ENCODE measurements at places on chromosomes 5 and 9.

- no peak for DNase-seq
- H3K36me3 ChIP-seq, result no peaks in the 10 kb centered on the region
- H3K27ac ChIP-seq, result no peak overlapping the region
- no peaks in the 10 kb centered on the region for H3K27me3 ChIP-seq
- no peak overlapping the region for H3K4me3 ChIP-seq
Observed at GRCh38 chr9:17130291-17130690, 4.5 kb upstream of the CNTLN start.

GRCh38 chr9:136090056-136090735 is 4.9 kb downstream of the NACC2 start:
- 0 out of 2 replicates have a peak overlapping the region, but pooled peaks have one; percentile 12 for H3K27ac ChIP-seq
- no peak overlapping the region for H3K4me3 ChIP-seq
- H3K36me3 ChIP-seq, result peaks cover 6% of the 10 kb centered on the region
- no peak for DNase-seq

DNA sequence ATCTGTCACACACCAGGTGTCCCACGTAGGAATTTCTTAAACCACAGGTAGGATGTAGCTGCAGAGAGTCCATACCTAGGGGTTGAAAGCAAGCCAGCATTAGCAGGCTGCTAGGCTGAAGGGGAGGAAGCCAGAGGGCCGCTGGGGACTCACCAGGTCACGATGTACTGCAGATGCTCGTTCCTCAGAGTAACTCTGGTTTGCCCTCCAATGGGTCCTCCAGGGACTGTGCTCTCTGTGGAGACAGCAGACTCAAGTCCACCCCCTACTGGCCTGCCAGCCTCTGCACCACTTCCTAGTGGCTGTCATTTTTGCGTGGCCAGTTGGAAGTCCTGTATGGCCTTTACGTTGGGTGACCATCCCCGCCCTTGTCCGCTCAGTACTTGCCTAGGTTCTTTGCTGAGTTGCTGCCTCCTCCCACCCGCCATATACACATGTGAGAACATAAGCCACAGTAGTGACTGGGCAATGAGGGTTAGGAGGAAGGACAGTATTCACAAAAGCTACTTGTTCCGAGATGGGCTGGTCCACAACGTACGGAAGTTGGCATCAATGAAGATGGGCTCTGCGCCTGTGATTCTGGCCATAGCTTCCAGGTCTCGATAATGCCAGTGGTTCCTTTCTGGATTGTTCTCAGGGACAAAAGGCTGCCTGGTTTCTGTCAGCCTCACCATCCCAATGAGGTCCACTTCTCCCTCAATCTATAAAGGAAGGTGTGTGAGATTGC is 4.1 kb downstream of the RPL7A start:
- H3K27me3 ChIP-seq, result no peaks in the 10 kb centered on the region
- H3K4me3 ChIP-seq, result no peak overlapping the region
- peaks cover 10% of the 10 kb centered on the region for H3K4me1 ChIP-seq
- peak; percentile 60 for DNase-seq
- no peak overlapping the region for H3K27ac ChIP-seq

DNA sequence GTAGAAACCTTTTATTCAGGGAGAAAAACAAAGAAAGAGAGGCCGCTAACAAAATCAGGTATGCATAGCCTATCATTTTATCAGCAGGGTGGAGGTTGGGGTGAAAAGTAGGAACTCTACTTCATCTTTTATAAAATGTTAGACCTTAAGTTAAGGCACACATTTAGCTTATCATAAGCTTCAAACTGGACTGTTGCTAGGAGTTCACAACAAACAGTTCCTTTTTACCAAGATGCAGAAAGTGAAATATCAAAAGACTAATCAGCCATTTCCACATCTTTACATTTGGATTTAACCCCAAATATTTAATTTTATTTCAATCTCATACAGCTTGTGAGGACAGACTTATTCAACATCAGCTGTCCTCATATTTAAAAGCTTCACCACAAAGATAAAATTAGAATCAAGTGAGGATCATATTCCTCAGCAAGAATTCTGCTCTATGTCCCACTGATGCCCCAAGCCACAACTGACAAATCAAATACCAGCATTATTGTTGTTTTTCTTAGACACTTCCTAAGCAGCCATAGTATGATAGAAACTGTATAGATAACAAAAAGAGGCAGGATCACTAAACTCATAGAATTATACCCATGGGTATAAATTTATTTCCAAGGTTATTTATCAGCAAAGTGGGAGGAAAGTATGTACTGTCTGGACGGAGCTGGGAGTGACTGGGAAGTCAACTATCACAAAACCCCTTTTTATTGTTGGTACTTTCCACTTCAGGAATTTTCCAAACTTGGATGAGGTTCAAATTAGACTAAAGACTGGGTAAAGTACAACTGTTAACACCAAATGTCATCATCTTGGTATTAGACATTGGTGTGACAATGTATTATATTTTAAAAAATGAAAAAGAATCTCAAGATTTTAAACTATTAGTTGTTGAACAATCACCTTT is 29.9 kb upstream of the MYOT start:
- H3K27me3 ChIP-seq, result no peaks in the 10 kb centered on the region
- H3K36me3 ChIP-seq, result no peaks in the 10 kb centered on the region
- no peak overlapping the region for H3K27ac ChIP-seq
- DNase-seq, result no peak

DNA sequence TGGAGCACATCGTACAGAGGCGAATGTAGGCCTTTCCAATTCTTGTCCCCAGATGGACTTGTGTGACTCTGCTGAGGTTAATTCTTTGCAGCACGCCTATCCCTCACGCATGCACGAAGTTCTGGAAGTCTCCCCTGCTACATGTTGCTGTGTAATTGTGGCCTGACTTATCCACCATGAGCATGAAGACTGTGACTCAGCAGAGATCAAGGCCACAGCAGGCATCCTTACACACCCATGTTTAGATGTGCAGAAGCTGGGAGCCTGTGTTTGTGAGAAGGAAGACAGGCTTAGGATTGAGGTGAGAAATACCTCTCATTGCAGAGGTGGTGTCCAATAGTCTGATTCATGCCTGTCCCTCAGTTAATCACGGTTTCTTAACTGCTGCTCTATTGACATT is 135.6 kb downstream of the ICE1 start:
- H3K27ac ChIP-seq, result no peak overlapping the region
- H3K36me3 ChIP-seq, result no peaks in the 10 kb centered on the region
- no peaks in the 10 kb centered on the region for H3K4me1 ChIP-seq
- DNase-seq, result no peak
- H3K27me3 ChIP-seq, result no peaks in the 10 kb centered on the region
- H3K4me3 ChIP-seq, result no peak overlapping the region

- H3K27ac ChIP-seq, result no peak overlapping the region
- H3K36me3 ChIP-seq, result no peaks in the 10 kb centered on the region
- peaks cover 13% of the 10 kb centered on the region for H3K27me3 ChIP-seq
- H3K4me1 ChIP-seq, result peaks cover 4% of the 10 kb centered on the region
- no peak overlapping the region for H3K4me3 ChIP-seq
- no peak for DNase-seq
Observed at GRCh38 chr5:172706796-172707195, 64.2 kb downstream of the DUSP1 start.

DNA sequence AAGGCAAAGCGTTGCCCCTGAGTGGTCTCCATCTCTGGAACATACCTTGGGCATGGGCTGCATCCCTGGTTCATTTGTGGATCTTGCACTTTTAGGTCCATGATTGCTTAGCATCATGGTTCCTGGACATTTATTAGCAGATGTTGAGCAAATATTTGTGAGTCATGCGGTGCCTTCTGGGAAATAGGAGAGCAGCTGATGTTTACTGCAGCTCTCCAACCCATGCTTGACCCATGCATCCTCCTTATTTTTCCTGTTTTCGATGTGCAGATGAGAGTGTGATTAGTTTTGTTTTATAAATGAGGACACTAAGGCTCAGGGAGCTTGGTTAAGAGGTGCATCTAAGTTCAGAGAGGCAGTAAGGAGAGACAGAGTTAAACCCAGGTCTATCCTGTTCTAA is 253.7 kb downstream of the ICE1 start:
- no peak for DNase-seq
- H3K4me1 ChIP-seq, result no peaks in the 10 kb centered on the region
- H3K4me3 ChIP-seq, result no peak overlapping the region
- no peaks in the 10 kb centered on the region for H3K27me3 ChIP-seq
- H3K36me3 ChIP-seq, result no peaks in the 10 kb centered on the region

DNA sequence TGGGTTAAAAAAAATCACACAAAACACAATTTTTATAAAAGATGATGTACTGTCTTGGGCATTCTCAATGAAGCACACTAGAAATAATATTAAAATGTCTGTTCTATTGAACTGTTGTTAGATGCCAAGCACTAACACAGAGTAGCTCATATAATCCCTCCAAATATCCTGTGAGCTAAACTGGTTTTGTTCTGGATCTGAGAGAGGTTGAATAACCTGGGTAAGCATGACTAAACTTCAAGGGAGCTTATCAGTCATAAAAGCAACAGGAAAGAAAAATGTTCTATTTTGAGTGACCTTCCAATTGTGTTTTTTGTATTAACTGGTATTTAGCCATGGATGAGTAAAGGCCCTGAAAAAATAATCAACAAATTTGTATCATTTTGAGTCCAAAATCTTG is 175.3 kb downstream of the SMC2 start:
- H3K4me1 ChIP-seq, result no peaks in the 10 kb centered on the region
- H3K36me3 ChIP-seq, result no peaks in the 10 kb centered on the region
- no peak overlapping the region for H3K27ac ChIP-seq

Measured in IMR-90 (cell line).